Cortex of kidney (tissue), 1 donor: ENCODE measurements at places on chromosomes 3 and 15.

- no peak for DNase-seq
These were observed 199.5 kb downstream of the GOLGA6L6 start for GRCh38 chr15:20341901-20342600.

DNA sequence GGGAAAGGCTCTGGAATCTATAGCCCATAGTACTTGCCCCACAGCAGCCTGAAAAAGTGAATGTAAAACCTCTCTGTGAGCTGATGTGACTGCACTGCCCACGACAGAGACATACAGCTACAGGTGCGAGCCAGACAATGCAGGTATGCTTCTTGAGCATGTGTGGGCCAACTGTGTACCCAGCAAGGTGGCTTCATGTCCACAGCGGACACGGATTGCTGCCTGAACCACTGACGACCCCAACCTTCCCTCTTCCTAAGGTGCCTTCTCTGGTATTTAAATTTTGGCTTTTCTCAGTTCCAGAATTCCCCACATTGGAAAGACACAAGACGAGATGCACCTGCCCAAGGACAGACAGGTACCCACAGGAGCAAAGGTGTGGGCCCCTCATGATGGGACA lies 65.8 kb downstream of the SCN5A start:
- no peak for DNase-seq

DNA sequence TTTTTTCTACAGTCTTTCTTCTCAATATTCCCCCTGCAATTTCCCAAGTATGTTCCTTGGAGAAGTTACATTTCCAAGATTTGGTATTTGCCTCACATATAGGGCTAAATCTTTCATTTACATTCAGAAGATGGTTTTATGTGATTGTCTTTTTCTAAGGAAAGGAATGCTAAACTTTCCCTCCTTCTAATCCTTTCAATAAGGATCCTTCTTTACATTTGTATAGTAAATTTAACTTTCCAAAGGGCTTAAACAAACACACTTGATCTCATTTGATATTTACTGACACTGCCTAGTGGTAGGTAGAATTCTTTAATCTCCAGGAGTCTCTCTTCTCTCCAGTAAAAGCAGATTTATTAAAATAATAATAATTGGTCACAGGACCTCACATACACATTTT lies 185.3 kb downstream of the LSAMP start:
- DNase-seq = no peak

DNA sequence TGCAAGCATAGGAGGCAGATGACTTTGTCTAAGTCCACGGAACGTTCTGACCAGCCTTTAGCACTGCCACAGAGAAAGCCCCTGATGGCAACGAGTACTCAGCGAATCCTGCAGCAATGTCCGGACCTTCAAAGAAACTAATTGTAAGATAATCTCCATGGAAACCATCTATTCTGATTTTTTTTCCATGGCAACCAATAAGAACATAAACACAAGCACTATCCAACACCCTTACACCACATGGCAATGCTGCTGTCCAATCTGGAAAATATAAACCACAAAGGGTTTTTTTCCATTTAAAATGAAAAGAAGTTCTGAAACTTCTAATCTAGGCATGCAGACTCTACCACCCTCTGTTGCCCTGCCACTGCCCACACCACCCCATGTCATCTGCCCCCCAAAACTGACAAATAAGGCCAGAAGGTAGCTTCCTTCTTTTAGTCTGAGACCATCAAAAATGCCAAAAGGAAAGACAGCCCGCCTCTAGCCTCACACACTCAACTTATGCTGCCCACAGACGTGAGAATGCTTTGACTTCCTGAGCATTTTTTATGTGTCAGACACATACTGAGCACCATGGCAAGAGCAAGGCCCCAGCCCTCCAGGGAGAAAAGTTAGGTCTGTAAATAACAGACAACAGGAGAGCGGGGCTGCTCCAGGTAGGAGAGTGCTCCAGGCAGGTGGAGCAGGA lies 44.5 kb downstream of the POC1A start:
- DNase-seq = no peak

DNA sequence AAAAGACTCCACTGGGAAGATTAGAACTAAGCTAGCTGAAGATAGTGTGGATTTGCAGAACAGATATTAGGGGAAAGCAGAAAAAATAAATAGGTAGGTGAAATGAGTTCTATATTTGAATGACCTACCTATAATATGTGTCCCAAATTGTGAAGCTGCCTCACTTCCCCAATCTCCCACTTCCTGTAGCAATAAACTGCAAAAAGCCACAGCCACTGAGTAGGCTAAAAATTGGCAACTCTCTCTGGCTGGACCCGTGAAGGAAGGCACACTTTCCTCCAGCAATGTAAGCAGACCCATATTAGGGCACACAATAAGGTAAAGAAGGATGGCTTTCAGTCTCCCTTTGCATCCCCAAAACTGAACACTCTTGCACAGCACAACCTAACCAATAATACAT lies 43.7 kb upstream of the NECTIN3 start:
- no peak for DNase-seq

GRCh38 chr3:124758851-124759635 lies 28.8 kb downstream of the UMPS start:
- DNase-seq = no peak

GRCh38 chr3:44353355-44353924 lies 14.9 kb downstream of the TCAIM start:
- no peak for DNase-seq

GRCh38 chr3:62201438-62202035 lies 171.8 kb downstream of the FEZF2 start:
- DNase-seq = no peak
